Hematopoietic multipotent progenitor cell treated with erythropoietin and hydrocortisone succinate and interleukin-3 and kit ligand, for 6 days (in vitro differentiated cells): ENCODE measurements at places on chromosomes 16 and 17.

DNA sequence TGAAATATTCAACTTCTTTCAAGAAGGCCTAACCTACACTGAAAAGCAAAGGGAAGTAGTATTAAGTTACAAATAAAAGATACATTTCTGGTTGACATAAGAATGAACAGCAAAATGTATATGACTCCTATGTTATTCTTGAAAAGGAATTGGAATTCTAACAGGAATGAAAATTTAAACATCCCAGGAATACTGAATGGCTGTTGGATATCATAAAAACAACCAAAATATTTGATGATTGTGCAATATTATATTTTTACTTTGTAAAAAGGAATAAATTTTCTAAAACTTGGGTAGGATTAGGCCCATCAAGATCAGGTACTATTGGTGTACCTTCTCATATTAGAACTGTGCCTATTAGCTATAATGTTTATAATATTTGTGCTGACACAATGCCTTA, 50.0 kb downstream of the CYB5B start:
- no peak for DNase-seq

GRCh38 chr16:19595043-19595767, 39.7 kb downstream of the VPS35L start:
- no peak for DNase-seq

DNA sequence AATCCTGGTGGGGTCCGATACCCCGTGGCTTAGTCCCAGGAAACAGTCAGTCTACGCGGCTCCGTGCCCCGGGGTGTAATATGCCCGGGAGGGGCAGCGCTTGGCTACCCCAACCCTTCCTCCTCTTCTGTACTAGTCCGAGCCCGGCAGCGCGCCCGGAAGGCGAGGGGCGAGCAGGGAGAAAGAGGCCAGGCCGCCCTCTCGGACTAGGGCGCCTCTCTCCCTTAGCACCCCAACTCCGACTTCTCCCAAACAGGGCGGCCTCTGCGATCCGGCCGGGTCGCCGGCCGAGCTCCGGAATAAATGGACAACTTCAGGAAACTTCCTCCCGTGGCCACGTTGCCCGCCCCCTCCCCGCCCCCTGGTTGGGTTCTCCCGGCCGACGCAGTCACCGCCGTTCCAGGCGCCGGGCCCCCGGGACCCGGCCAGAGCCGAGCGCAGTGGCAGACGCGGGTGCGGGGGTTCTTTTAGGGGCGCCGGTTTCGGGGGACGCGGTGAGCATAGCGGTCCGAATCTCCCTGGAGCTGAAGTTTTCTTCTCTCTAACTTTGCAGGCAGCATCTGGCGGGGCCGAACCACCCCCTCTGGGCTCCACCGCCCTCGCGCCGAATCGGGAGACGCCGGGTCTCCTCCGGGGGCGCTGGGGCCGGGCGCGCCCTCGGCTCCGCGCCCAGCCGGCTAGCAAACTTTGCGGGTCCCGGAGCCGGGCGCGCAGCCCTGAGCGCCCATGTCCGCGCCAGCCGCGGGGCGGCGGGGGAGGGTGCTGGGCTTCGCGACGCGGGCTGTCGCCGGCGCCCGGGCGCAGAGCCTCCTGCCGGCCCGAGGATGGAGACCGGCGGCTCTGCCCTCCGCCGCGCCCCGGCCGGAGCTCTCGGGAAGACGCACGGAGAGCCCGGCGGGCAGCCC, at the start of gene SDK2:
TSS of gene SDK2 (minus strand) at position 301 of the 905 bp plus-strand sequence. CDS start 357 bp downstream, outside the sequence.
- no peak for DNase-seq

DNA sequence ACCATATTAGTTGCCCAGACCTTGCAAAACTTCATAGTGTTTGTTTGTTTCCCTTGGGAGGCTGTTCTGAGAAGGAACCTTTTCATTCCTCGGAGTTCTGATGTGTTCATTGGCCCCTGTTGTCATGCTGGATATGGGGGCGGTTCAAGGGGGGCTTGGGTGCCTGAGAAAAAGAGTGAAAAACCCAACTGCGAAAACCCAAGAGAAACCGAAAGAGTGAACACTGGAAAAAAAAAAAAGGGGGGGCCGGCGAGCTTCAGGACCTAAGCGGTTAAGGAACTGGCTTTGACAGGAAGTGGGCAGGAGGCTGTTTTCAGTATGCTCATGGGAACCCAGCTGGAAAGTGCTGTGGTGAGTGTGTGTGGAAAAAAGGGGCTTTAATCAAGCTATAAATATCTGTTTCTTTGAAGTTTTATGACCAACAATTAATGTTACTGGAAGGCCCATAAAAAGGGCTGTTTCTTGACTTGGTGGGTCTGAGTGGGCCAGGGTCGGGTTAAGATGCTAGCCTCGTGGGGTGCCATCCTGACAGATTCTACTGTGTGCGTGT, 510.7 kb downstream of the MAF start:
- DNase-seq = peak; percentile 83
